Activated T-cell treated with anti-CD3 and anti-CD28 coated beads, Interleukin-2, amount 50 U/mL, for 1 hour (primary cell): ENCODE measurements at places on chromosomes 4 and X.
A peak's percentile ranks its signal among the peaks of the same experiment; 100 is the strongest.

DNA sequence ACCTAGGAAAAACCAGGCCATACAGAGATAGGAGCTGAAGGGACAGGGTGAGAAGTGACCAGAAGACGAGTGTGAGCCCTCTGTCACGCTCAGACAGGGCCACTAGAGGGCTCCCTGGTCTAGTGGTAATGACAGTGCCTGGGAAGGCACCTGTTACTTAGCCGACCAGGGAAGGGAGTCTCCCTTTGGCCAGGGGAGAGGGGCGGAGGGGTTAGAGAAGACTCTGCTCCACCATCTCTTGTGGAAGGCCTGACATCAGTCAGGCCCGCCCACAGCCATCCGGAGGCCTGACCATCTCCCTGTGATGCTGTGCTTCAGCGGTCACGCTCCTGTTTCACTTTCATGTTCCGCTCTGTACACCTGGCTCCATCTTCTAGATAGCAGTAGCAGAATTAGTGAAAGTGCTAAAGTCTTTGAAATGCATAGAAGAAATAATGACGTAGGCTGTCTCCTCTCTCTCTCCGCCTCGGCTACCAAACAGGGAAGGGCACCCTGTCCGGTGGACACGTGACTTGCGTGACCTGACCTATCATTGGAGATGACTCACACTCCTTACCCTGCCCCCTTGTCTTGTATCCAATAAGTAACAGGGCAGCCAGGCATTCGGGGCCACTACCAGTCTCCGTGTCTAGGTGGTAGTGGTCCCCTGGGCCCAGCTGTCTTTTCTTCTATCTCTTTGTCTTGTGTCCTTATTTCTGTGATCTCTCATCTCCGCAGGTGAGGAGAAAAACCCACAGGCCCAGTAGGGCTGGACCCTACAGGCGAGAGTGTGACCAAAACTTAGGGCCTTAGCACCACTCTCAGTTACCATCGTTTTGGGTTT, 26.7 kb downstream of the HTT-AS start:
- peak; percentile 69 for DNase-seq

- no peak for DNase-seq
These were observed 186.6 kb upstream of the LEF1 start for GRCh38 chr4:108355186-108355901.

- no peak for DNase-seq
These were observed 73.6 kb downstream of the DCK start for GRCh38 chr4:71066737-71067716.

DNA sequence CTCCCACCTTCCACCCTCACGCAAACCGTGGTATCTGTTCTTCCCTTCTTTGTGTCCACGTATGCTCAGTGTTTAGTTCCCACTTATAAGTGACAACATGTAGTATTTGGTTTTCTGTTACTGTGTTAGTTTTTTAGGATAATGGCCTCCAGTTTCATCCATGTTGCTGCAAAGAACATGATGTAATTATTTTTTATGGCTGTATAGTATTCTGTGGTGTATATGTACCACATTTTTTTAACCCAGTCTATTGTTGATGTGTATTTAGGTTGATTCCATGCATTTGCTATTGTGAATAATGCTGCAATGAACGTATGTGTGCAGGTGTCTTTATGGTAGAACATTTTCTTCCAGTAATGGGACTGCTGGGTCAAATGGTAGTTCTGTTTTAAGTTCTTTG, 228.1 kb downstream of the FBXO8 start:
- DNase-seq, result no peak

- no peak for DNase-seq
These were observed 192.2 kb downstream of the CPEB2 start for GRCh38 chr4:15194520-15194919.

DNA sequence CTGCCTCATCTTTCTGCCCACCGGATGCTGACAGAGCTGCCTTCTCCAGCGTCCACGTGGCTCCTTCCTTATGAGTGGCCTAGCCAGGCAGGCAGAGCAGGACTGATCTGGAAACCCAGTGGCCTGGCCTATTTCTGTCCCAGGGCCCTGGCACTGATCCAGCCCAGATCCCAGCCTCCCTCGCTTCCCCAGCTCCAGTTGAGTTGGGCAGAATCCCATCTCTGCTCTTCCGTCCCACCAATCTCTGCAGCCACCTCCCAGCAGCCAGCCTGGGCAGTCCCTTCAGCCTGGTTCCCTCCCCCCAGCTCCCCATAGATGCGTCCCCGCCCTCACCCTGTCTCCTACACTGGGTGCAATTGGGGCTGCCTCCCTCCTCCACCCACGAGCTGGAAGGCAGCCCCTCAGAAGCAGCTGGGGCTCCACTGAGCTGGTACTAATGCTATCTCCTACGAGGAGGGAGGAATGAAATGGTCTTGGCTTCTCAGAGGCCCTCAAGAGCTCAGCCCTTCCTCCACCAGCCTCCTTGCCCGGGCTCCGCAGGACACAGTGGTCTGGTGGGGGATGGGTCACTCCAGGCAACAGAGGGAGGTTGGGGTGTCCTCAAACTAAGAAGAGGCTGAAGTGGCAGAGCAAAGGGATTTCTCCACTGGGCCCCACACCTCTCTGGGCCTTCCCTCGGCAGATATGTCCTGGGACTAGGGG, 94.2 kb downstream of the PJA1 start:
- DNase-seq, result no peak

DNA sequence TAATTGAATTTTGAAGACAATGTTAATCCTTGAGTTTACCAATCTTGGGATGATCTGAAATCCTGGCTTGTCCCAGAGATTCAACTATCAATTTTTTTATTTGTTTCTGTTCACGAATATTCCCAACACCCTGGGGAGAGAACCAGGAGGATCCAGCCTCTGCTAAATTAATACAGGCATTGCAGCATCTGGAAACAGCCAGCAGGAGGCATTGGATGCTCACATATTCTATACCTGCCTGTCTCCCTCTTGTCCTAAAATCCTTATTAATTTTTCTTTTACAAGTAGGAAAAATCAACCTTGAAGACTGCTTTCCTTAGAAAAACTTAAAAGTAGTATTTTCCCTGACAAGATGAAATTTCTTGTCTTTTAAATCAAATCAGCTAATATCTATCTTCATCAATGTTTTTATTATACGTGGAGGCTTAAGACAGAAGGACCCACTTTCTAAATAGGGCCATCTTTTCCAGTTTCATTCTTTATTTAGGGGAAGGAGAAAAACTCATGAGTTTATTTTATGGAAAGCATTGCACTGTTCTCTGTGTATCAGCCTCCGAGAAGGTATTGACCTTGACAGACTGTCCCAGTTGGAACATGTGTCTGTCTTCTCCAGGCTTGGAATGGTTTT, 102.4 kb downstream of the CLNK start:
- no peak for DNase-seq

DNA sequence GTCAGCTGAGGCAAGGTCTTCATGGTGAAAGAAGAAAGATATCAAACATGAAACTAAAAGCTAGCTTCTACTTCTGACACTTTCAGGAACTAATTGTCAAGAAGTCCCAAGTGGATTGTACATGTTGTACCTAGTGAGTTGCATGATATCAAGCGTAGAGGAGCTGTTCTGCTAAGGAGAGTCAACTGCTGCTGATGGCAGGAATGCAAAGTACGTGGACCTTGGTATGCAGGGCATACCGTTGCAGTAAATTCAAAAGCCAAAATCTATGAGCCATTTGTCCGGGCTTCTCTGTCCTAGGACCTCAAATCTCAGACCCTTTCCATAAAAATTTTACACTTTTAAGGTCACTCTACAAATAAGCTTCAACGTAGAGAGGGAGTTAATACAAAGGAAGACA, 446.2 kb downstream of the KCTD8 start:
- no peak for DNase-seq

DNA sequence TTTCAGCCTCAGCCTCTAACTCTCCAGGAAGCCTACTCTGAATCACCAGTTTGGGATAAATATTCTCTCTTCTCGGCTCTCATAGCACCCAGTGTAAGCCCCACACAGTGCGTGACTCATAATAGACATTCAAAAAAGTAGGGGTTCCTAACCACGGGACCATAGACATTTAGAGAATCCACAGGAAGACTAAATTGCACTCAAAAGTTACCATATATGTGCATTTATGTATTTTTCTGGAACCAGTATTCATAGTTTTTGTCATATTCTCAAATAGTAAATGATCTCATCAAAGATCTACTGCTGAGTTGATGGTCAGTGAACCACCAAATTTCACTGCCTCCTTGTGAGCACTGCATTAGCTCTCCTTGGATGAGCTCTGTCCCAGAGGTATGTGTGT, 625.7 kb downstream of the SMARCA1 start:
- no peak for DNase-seq

DNA sequence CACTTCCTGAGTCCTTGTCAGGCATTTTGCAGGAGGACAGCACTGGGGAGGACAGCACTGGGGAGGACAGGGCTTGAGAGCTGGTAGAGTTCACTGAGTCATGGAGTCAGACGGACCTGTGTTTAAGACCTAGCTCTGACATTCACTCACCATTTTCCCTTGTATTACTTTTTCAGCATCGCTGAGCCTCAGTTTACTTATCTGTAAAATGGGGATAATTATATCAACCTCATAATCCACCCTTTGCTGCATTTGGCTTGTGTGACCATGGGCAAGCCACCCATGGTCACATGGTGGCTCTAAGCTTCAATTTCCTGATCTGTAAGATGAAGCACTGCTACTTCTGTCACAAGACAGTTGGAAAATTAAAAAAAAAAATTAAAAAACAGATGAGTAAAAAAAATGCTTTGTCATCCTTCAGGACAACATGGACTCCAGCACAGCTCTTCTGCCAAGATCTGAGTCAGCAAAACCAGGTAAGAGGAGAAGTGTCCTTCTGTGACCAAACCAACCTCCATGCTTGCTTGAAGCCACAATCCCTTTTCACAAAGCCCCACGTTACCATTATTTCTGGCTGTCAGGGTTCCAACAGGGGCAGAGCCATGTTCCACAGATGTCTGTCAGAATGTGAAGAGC, 275.5 kb downstream of the RAB28 start:
- DNase-seq, result no peak

- no peak for DNase-seq
These were observed 4.2 kb downstream of the CENPVL3 start for GRCh38 chrX:51614353-51615012.

GRCh38 chrX:40933706-40934425, 151.4 kb upstream of the USP9X start:
- no peak for DNase-seq

GRCh38 chr4:132026816-132027215, 1122.3 kb upstream of the PCDH10 start:
- DNase-seq, result no peak

DNA sequence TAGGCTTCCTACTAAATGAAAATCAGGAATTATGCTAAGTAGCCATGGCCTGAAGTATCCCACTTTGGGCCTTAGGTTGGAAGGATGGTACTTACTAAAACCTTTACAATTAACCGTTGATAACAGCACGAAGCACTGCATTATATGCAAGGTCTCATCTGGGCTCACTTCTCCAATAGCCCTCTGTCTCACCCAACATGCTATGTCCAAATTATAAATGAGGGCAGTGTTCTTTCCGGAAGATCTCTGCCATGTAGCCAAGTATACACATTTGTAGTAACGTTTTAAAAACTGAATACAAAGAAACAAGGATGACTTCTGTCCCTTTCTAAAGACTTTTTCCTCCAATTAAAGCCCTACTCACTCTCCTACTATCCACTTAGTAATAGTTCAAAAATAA, 51.6 kb downstream of the SCFD2 start:
- DNase-seq, result no peak

DNA sequence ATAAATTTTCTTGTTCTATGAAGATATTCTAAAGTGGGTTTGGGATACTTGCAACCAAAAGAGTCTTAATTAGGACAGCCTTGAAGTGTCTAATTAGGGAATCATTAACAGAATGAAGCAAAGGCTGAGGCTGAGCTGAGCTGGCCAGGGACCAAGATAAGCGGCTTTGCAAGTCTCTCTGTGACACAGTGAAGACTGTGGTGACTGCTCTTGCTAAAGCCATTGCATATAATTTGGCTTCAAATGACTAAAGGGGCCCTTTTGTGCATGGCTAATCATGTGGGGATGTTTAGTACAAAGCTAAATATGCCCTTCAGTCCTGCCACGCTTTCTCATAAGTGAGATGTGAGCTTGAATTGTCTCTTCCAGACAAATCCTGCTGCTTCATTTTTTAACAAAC, 31.2 kb upstream of the GYPA start:
- DNase-seq, result no peak
